HFFc6 (cell line): ENCODE measurements at places on chromosomes 5 and 9.

- DNase-seq, result no peak
These were observed 383.9 kb downstream of the CTNND2 start for GRCh38 chr5:11520241-11520930.

DNA sequence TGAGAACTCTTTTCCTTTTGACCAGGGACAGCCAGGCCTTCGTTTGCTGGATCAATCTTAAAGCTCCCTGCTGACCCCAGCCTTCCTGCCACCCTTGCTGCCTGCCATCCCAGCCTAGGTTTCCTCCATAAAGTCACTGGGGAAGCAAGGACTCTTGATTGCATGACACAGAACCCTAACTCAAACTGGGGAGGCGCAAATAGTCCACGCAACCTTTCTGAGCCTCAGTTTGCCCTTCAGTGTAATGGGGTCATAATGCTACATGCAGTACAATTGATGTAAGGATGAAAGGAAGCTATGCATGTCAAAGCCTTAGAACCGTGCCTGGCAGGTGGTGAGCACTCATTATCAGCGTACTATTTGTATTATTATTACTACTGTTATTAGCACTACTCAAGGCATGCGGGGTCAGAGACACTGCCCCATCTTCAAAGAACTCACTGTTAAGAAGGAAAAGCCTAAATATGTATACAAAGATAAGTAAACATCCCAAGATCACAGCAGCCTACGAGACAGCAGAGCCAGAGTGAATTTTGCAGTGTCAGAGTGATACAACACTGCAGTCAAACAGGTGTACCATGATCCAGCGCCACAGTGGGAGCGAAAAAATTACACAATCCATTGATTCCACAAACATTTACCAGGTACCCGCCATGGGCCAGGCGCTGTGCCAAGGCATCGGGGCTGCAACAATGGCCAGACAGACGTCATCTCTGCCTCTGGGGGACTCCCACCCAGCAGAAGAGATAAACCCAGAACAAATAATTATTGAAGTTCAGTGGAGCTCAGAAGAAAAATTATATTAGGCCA, 16.9 kb upstream of the CPLX2 start:
- DNase-seq, result no peak

- DNase-seq, result peak; percentile 80
These were observed 59.8 kb downstream of the PTCD2 start for GRCh38 chr5:72379936-72380335.

DNA sequence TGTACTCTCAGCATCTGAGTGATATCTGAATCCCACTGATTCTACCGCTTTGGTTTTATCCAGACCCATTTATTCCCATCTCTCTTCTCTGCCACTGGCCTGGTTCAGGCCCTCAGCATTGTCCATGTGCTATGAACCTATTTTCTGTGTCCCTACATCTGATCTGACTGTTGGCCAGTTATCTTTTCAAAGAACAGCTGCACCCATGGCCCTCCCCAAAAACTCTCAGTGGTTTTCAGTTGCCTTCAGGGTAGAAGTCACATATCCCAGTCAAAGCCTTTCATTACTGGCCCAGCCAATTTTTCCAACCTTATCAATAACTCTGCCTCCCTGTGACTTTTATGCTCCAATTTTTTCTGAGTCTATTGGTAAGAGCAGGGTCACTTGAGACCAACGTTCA, 297.0 kb downstream of the TRIM32 start:
- DNase-seq, result no peak

DNA sequence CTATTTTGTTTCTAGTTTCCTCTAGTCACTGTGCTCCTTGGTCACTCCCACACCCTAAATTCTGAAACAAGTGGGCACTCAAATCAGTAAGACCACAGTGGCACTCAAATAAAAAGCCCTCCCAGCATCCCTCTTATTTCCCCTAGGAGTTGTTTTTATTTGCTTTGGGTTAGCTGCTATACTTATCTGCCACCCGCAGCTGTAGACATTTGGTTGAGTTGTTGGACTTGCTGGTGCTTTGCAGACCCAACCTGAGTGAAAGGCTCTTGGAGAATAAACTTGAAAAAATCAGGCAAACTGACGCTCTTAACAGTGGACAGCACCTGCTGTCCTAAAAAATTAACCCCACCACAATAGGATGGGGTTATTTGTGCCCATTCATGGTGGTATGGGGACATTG, 203.0 kb downstream of the SPATA31A6 start:
- DNase-seq, result no peak

DNA sequence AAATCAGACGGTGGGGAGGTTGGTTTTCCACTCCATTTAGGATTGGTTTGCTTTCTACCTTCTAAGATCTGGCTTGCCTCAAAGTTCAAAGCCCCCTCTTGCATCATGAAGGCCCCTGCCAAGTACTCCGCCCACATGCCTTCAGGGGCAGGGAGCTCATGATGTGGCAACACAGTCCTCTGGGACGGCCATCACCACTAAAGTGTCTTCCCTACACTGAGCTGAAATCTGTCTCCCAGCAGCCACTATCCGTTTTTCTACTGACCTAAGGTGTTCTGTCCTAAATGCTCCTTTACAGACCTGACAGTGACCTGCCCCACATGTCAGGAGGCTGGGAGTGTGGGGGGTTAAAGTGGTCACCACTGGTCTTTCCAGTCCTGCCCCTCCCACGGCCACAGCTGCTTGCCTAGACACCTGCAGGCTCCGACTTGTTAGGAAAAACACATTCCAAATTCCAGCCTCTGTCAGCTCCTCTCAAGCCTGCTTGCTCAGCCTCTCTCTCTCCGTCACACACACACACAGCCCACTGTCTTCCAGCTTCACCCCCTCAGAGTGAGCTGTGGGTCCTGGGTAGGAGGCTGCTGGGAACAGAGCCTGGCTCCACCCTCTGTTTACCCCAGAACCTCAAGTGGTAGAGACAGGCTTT, 44.9 kb downstream of the SHB start:
- no peak for DNase-seq

- no peak for DNase-seq
These were observed 21.0 kb downstream of the F2RL2 start for GRCh38 chr5:76602094-76602726.

- no peak for DNase-seq
These were observed 119.4 kb upstream of the ACO1 start for GRCh38 chr9:32265037-32265436.

GRCh38 chr5:126464016-126464415, 40.8 kb downstream of the GRAMD2B start:
- DNase-seq, result no peak

DNA sequence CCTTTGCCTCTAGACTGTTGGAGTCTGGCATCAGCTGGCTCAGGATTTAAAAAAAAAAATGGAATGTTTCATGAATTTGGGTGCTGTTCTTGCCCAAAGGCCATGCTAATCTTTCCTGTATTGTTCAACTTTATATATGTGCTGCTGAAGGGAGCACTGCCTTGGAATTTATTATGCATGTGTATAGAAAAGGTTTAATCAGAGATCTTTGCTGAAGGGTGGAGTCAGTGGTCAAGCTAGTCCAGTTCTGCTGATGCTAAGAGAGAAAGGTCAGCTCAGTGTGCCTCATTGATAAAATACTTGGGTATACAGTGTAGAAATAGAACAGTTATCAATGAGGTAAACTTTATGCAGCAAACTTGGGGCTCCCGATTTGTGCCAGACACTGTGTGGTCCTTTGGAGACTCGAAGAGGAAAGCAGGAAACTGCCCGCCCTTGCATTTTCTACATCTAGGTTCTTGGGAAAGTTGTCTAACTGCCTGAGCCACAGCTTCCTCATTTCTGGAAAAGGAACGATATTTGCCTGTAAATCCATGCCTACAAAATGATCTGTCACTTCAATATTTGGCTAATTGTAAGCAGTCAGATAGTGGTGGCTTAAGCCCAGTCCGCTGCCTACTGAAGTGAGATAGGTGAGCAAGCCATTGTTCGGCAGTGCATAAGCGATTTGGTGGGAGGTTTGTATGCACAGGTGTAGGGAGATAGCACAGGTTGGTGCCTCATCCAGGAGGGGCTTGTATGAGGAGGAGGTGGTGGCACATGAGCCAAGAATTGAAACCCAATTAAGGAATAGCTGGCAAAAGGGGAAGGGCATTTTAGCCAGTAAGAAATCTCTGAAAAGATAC, 29.2 kb upstream of the GTF2H2C start:
- DNase-seq, result no peak

GRCh38 chr9:127878001-127878651, 651 bp upstream of the AK1 start:
- DNase-seq, result no peak

DNA sequence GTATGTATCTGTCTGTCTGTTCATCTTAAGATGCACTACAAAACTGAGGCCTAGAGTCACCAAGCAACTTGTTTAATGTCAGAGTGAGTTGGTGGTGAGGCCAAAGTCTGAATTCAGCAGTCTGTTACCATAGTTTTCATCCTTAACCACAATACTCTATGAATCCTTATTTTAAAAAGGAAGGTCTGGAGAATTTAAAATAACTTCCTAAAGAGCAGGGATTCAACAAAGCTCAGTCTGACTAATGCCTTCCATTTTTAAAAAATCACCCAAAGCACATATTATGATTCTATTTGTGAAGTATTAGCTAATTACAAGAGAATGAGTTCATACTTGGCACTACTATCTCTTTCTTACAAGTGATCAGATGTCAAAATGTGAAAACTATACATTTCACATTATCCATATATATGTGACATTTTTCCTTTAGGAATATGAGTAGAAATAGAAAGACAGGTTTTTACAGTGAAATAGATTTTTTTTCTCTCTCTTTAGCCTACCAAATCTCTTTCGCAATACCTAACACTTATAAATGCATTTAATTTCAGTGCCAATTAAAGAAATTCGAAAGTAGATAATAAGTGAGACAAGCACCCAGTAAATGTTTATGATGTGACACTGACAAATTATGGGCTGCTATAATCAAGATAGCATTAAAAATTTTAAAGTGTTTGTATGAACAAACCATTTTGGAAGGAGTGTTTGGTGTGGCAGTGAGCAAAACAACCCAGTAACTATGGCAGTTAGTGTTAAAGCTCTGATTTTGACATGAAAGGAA, 102.3 kb upstream of the CDKN2B start:
- DNase-seq, result no peak

- DNase-seq, result no peak
These were observed 155.1 kb upstream of the ZNF462 start for GRCh38 chr9:106707738-106708474.

GRCh38 chr5:181149355-181149754, 2.0 kb downstream of the OR2V2 start:
- no peak for DNase-seq
